Large intestine (tissue), 12 donors: ENCODE measurements at places on chromosomes 3 and 15.

DNA sequence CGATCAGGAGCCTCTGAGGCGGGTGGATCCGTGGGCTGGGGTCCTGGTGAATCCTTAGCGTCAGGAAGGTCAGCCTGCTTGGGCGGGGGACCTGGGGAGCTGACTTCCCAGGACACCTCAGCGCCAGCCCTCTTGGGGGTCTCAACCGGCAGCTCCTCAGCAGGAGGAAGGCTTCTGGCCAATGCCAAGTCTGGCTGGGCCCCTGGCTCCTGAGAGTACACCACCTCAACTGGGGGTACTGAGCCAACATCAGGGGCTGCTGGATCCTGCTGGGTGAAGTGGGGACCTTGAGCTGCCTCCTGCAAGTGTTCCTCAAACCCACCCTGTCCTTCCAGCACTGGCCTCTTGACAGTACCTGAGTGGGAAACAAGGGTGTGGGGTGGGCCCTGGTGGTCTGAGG is 3.1 kb downstream of the PRRT3 start:
- no peak for DNase-seq

DNA sequence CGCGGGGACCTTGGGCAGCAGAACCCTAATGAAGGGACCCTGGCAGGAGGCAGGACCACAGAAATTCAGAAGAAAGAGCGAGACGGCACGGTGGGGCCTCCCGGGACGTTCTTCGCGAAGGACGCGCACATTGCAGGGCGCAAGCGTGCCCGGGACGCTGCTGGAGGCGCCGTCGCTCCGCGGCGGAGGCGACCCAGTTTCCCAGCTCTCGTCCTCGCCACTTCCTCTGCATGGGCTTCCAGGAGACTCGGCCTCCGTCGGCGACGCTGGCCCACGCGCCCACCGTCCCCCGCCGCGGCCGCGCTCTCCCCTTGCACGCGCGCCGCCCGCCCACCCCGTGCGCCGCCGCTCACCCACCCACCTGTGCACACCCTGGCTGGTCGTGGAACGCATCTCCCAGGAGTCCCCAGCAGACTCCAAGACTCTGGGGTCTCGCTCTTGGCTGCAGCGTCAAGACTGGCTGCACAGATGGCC is 31.8 kb upstream of the SMAD3 start:
- DNase-seq: no peak

DNA sequence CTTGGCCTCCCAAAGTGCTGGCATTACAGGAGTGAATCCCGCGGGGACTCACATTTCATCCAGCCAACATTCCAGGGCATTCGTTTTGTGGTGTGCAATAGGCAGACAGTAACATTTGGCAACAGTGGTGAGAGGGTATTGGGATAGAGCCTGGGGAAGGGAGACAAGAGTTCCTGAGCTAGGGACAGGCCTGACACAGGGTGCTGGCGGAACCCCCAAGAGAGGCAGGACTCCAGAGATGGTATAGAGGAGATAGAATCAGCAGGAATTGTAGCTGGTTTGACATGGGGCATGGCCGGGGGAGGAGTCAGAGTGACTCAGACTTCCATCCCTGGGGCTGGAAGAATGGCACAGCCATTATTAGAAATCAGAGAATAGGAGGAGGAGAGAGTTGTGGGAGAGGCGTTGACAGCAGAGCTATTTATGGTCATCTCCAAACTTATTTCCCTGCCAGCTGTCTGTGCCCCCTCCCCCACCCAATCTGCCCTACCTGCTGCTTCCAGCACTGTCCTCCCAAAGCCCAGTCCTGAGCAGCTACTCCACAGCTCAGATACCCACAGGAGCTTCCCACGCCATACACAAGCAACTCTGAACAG is 4.4 kb upstream of the IDH2 start:
- no peak for DNase-seq

DNA sequence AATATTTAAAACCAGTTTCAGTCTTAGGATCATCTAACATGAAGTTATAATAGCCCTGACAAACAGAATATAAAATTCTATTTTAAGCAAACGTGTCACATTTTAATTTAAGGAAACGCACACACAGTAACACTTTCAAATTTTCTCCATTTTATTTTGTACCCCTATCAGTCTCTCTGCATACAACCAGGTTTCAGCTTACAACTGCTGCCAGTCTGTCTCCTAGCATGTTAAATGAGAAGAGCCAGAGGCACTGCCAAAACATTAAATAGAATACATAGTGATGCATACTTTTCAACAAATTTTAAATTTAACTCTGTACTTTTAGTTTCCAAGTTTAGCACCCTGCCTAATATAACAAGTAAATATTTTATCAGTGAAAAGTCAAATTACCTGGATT is 60.8 kb downstream of the UACA start:
- no peak for DNase-seq

GRCh38 chr3:169305460-169305859 is 358.1 kb downstream of the MECOM start:
- peak; percentile 86 for DNase-seq

DNA sequence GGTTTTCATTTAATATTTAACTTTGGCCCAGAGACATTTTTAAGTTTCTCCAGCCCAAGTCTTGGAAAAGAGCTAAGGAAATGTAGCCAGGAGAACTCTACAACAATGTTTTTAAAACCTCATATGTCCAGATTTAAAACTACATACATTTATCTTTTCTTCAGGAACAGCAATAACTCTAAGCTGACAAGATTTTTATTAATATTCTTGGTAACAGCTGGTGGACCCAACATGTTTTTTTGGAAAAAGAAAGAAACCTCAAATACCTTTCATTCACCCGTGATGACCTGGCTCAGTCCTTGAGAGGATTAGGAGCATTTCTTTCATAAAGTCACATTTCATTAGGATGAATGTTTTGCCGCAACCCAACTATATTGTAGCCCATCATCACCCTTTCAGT is 50.4 kb upstream of the CMSS1 start:
- DNase-seq: no peak

DNA sequence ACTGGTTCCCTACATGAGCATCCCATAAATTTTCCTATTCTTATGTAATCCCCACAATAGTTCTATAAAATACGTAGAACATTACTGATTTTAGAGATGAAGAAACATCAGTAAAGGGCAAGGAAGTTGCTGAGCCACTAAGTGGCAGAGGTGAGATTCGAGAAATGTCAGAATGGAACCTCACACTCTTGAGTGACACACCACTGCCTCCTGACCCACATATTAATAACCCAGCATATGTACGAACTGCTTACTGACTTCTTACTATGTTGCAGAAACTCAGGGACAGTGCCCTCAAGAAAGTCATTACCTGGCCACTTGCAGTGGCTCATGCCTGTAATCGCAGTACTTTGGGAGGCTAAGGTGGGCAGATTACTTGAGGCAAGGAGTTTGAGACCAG is 1022.4 kb downstream of the FHIT start:
- no peak for DNase-seq

DNA sequence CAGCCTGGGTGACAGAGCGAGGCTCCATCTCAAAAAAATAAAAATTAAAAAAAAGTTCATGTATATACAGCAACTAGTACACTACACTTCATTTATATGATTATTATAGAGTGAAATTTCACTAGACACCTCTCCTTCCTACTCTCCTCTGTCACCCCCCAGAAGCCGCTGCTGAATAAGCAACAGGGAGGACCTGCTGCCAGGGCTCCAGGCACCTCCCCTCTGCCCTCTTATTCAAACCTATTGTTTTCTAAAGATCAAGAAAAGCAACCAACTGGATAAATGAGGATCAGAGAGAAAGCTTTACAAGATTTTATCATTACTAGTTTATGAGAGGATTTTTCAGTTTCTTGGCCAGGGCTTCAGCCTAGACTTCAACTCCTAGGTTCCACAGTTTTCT is 71.5 kb downstream of the DHX30 start:
- no peak for DNase-seq

DNA sequence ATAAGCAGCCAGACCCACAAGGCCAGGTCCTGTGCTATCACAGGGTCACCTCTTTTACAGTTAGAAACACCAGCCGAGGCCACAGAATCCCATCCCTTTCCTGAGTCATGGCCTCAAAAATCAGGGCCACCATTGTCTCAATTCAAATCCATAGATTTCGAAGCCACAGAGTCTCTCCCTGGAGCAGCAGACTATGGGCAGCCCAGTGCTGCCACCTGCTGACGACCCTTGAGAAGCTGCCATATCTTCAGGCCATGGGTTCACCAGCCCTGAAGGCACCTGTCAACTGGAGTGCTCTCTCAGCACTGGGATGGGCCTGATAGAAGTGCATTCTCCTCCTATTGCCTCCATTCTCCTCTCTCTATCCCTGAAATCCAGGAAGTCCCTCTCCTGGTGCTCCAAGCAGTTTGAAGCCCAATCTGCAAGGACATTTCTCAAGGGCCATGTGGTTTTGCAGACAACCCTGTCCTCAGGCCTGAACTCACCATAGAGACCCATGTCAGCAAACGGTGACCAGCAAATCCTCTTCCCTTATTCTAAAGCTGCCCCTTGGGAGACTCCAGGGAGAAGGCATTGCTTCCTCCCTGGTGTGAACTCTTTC is 39.6 kb downstream of the TGM4 start:
- DNase-seq: peak; percentile 55

DNA sequence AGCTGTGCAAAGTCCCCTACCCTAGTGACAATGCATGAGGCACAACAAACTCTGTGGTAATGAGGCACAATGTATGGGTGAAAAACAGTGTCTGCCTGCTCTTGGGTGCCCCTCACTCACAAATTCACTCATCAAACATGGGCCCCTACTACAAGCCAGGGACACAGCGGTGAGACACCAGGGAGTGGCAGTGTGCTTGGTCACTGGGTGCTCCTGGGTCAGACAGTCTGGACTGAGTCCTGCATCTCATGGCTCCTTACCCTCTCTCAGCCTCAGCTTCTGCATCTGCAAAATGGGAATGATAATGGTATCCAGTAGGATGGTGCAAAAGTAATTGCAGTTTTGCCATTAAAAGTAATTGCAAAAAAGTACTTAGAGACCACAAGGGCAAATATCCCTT is 184.7 kb downstream of the MEGF11 start:
- no peak for DNase-seq

DNA sequence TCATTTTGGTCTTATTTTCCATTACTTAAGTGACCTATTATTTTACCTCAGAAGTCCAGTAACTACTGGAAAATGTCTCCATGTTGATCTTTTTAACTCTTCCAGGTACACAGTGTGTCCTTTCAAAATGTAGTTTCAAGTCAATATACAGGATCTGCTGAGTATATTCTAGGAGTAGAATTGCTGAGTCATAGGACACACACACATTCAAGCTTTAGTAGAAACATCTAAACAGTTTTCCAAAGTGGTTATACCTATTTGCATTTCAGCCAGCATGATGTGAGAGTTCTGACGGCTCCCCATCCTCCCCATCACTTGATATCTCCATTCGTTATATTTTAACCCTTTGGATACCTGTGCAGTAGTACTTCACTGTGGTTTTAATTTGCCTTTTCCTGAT is 271.9 kb downstream of the MCTP2 start:
- DNase-seq: no peak

- no peak for DNase-seq
Measured at GRCh38 chr15:73127302-73127936, 75.2 kb downstream of the NEO1 start.

GRCh38 chr15:64351265-64351664 is 4.7 kb downstream of the CSNK1G1 start:
- DNase-seq: no peak

DNA sequence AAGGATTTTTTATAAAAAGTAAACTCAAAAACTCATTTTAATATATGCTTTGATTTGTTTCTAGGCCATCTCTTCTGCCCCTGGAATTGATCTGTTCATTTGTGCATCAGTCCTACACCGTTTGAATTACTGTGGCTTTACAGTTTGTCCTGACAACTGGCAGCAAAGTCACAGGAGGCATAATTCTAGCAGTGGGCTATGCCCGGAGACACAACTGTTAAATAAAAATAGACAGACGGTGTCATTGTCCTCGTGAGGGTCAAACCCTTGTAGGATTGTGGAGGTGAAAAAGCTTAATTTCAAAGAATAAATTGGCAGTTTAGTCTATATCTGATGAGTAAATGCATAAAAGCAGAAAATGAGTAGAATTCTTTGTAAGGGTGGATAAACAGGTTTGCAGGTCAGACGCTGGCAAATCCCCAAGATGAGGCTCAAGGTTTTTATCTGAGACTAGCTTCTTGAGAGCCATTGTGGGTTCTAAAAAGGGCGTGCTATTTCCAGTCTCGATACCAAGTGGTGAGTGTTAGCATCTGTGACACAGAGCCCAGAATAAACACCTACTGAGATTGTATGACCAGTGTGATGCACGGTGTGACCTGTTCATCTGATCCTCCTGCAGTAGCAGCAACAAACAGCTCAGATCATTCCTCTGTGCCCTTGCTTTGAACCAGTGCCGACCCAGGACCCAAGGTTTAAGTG is 51.5 kb upstream of the SLCO3A1 start:
- no peak for DNase-seq

GRCh38 chr3:185405243-185405642 is 42.3 kb downstream of the MAP3K13 start:
- DNase-seq: no peak

GRCh38 chr3:100020876-100021644 is 93.2 kb downstream of the FILIP1L start:
- no peak for DNase-seq

GRCh38 chr3:1824359-1824758 is 274.3 kb upstream of the CNTN4 start:
- DNase-seq: no peak

GRCh38 chr3:46386205-46386604 is 15.5 kb downstream of the CCR5 start:
- peak; percentile 85 for DNase-seq

DNA sequence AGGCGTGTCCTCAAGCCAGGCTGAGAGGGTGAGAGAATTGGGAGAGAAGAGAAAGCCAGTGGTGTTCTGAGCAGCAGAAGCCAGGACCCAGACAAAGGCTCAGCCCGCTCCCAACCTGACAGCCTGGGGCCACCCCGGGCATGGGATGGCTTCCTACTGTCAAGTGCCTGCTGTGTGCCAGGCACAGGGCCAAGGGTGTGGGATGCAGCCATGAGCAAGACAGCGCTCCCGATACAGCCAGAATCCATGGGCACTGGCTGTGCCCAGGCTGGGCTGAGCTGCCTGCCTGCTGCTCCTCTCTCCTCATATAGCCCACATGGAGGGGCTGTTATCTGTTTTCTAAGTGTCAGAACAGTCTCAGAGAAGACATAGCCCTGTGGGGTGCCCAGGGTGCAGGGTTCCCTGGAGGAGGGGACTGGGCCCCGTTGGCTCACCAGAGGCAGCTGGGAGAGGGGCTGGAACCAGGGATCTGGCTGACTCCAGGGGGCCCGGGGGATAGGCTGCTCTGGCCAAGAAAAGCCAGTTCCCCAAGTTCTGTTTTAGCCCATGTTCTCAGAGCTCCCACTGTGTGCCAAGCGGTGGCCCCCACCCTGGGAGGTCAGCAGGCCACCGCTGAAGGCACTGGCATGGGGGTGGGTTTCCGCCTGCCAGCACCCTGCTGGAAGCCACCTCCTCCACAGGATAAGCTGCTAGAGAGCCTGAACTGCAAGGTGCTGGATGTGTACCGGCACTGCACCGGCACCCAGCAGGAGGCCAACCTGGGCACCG is 39.0 kb downstream of the CFAP100 start:
- no peak for DNase-seq

DNA sequence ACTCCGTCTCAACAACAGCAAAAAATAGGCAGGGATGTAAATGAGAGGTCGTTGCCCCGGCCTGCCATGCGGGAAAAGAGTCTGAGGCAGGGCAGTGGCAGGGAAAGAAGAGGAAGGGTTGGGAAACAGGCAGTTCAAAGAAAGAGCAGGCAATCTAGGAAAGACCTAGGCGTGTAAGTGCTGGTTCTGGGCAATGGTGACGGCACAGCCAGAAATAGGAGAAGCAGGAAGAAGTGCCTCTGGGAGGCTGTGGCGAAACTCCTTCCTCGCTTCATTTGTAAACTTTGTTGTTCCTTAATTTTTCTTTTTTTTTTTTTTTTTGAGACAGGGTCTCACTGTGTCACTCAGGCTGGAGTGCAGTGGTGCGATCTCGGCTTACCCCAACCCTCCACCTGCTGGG is 4.3 kb downstream of the SLC51A start:
- DNase-seq: no peak
